Left renal cortex interstitium (tissue), 4 donors: ENCODE measurements at places on chromosomes 12 and 14. TPM values are rescaled to one million over a fixed set of nuclear protein-coding genes. Genes with fewer than 3 reads are reported as not detected.

CHMP4A gene
- polyA plus RNA-seq = 43.3 TPM

TAS2R10 gene
- polyA plus RNA-seq = 1.2 TPM

DNA sequence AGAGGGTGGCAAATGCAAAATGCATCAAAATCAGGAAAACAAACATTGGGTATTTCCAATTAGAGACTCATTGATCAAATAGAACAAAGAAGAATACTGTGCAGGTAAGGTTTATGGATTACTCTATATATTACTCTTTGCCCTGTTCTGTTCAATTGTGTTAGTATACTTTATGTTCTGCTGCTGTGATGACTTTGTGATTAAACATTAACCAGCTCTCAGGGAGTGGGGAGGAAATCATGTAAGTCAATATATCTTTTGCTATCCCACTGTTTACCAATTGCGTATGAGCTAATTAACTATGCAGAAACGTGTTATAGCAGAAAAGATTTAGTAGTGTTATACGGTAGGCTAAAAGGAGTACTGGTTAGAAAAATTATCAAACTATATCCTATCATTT lies 129.4 kb downstream of the PDE3A start:
- no peak for DNase-seq

GRCh38 chr14:58656671-58657411 lies 19.1 kb downstream of the DACT1 start:
- DNase-seq = no peak

DNA sequence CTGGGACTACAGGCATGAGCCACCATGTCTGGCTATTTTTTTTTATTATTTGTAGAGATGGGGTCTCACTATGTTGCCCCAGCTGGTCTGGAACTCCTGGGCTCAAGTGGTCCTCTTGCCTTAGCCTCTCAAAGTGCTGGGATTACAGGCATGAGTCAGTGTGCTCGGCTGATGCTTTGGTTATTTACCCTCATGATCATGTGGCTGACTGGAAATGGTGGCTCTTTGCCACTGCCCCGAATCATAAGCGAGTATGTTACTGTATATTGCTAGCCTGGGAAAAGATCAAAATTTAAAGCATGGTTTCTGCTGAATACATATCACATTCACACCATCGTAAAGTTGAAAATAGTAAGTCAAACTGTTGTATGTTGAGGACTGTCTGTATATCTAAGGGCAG lies 101.1 kb downstream of the RGS6 start:
- DNase-seq = no peak

DNA sequence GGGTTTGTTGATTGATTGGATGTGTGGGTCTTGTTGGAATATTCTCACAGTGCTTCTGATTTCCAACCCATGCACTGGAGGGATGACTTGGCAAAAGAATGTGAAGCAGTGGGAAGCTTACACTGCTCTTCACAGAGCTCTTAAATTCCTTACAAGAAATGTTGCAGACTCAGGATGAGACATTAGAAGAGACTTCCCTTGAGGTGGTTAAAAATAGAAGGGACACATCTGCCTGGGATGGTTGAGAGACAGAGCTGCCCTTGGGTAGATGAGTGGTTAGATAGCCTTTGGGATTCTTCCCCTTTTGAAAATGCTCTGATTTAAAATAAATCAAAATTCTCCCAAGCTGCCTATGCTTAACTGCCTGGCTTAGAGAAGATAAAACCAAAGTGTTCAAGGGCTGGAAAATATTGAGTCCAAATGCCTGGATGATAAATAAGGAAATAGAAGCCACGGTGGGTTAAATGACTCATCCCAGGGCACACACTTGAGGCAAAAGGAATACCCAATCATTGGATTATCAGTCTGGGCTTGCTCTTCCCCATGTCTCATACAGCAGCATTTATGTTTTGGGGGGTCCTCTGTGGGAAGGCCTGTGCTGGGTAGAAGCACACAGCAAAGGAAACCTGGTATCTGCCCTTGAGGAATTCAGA lies 264.3 kb downstream of the AKAP6 start:
- DNase-seq = no peak

DNA sequence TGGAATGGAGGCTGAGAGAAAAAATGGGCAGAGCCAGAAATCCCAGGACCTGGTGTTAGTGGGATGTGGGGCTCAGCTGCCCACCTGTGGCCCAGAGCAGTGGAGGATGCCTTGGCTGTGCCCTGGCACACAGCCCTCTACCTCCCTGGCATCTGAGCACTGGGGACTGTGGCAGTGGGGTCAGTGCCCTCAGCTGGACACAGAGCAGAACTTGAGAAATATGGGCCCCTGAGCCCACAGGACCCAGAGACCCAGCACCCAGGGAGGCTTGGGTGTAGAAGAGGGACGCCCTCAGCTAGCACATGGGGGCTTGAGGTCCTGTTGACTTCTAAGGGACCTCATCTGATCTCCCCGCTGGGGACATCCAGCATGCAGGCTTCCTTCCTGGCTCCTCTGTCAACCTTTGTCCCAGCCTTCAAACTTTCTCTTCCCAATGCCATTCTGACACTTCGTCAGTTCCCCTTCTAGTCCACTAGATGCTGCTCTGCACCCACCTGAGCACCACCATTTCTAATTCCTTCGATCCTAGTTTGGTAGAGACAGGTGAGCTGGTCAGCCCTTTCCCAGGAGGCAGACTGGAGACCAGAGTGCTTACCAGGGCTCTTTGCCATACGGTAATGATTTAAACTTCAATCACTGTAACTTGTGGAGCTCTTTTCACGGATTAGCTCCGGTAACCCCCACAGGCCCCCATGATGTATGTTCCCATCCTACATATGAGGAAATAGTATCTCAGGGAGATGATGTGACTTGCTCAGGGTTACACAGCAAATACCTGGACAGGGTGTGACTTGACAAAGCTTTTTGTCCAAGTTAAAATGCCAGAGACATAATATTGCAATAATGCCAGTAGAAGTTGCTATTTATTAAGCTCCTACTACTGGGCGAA lies 143.7 kb downstream of the ASCL4 start:
- DNase-seq = no peak

GRCh38 chr14:29035134-29035533 lies 268.5 kb downstream of the FOXG1 start:
- DNase-seq = no peak

- no peak for DNase-seq
Measured at GRCh38 chr12:95244350-95244749, 26.7 kb downstream of the VEZT start.

DNA sequence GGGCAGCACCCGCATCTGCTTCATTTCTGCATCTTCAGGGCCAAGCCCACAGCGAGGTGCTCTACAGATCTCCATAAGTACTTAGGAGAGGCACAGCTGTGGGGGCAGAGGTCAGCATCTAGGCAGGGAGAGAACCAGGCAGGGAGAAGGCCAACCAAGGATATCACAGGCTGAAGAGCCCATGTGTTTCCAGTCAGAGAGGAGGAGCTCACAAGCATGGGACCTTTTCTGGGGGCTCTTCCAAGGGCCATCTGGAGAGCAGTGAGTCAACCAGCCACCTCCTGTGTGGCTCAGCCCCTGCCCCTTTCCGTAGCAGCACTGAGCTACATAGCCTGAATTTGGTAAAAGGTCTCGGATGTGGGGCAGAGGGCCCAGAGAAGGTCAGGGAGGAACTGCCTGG lies 78.5 kb downstream of the ARL6IP4 start:
- DNase-seq = no peak
